ENCODE measurements at places on chromosomes 13 and 19.

DNA sequence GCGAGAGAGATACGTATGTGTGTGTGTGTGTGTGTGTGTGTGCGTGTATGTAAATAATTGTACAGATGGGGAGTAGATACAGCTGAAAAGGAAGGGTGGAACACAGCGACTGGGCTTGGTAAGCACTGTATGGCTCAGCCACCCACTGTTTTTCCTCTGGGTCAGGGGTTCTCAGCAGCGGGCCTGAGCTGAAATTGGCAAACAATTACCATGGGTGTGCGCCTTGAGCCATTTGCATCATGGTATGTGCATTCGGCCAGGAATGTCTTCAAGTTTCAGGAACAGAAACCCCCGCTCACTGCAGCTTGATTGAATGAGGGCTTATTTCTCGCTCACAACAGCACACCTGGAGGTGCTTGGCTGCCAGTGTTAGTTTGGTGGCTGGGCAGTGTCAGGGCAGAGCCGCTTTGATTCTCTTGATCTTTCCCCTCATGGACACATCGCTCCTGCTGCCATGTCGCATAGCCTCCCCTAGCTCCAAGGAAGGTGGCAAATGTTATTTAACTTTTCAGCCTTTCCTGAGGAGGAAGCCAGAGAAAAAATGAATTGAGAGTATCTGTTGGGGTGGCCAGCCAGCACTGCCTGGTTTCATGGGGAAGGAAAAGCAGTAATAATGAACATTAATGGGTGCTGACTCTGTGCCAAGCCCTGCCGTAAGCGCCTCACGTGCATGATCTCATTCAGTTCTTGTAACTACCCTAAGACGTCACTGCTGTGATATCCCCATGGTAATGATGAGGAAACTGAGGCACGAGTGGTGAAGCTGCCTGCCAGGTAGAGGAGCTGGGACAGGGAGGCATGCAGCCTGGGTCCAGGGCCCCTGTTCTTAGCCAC, 126.9 kb downstream of the SIPA1L3 start:
- peak; percentile 36 for DNase-seq

DNA sequence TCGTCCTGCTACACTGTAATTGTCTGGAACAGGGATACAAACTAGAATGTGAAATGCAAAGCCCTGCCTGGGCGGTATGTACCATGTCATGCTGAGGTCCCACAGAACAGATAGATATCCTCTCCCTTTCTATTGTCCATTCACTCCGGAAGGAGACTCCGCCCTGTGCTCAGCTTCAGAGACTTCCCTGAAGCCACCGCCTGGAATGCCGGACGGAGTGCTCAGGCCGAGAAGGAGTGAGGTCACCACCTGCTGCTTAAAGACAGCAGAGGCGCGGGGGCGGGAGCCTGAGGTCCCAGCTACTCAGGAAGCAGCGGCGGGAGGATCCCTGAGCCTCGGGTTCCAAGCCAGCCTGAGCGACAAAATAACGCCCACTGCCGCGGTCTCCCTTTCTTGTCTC, 890 bp upstream of the ZNF611 start:
- peak; percentile 68 for DNase-seq

DNA sequence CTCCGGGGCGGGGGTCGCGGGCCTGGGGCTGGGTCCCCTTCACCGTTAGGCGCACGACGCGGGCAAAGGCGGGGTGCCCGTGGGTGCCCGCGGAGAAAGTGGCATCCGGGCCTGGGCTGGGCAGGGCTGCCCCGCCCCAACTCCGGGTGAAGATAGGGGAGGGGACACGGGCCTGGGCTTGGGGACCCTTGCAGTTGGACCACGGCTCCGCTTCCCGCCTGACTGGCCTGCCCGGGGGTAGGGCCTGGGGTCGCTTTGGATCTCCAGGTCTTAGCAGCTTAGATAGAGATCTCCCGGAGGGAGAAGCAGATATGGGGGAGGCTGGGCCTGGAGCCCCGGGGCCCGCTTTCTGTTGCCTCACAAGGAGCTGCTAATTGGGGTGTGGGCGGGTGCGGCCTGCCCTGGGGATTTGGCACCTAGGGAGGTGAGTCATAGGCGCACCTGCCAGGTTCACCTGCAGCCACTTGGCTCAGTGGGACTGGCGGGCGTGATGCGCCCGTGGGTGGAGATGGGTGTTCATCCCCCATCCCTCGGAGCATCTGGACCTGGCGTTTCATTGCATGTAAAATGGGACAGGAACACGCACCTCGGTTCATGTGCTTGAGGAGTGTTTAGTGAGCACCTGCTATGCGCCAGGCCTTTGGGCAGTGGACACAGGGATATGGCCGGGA, 585 bp downstream of the MAP1S start:
- no peak for DNase-seq

GRCh38 chr13:26051231-26051656, 572 bp downstream of the SHISA2 start:
- no peak for DNase-seq

GRCh38 chr19:30150626-30151025, 208.6 kb downstream of the URI1 start:
- DNase-seq: no peak

DNA sequence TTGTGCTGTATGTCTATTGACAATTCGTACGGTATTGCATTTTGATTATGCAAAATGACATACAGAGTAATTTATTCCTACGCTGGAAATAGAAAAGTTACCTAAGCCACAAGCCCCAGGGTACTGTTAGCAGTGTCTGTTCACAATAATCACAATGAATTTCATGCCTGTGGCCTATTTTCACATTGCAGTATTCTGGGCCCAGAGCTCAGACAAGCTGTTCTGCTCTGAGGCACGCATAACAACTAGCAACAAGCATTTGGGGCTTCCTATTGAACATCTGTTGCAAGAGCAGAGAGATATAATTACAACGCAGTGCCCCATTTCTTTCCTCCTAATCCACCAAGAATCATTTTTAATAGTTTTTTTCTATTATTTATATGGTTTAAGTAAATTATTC, 158.9 kb upstream of the SGCG start:
- no peak for DNase-seq

GRCh38 chr19:3146677-3147100, 10.9 kb downstream of the GNA15 start:
- no peak for DNase-seq

DNA sequence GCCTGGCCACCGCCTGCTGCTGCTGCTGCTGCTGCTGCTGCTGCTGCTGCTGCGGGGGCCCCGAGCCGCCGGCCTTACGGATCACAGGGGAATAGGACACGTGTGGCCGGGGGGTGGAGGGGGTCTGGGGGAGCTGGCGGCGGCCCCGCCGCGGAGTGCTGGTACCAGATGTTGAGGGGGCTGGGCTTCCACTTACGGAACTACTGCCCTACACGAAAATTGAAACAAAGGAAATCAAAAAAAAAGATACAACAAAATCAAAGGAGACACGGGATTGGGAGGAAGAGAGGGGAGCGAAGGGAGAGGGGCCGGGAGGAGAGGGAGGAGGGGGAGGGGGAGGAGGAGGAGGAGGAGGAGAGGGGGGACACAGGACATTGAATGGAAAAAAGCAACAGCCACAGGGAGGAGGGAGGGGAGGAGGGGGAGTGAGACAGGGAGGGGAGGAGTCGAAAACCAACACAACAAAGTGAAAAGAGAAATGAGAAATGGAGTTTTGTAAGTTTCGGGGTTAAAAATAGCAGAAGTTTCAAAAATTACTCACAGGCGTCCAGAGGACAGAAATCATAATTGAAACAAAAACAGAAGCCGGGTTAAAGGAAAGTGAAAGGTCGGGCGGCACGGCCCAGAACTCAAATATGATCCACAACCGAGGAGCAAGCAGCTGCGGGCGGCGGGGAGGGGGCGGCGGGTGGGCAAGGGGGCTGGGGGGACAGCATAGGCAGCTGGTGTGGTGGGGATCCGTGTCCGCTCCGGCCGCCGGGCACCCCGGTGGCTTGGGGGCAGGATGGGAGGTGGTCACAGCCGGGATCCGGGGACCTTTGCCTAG, 57.8 kb downstream of the IER2 start:
- peak; percentile 90 for DNase-seq

GRCh38 chr19:18488403-18488723, 33.5 kb downstream of the ELL start:
- peak; percentile 50 for DNase-seq

- no peak for DNase-seq
These were observed 357.9 kb downstream of the KLF12 start for GRCh38 chr13:73776151-73776785.

DNA sequence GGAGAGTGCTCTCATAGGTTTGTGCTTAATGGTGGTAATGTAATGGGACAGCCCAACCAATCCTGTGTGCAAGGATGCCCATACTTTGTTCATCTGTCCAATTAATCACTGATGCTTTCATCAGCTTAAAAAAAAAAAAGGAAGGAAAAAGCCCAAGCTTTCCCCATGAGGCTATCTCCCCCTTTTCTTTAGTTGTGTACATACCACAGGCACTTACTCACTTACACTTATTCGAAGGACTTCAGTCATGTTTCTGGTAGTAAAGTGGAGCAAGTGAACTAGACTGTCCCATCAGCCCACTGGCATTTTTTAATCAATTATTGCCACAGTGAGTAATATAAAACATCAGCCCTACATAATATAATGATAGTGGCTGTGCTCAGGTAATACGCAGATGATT, 183.5 kb upstream of the UFM1 start:
- peak; percentile 41 for DNase-seq

GRCh38 chr13:94332359-94333096, 147.0 kb downstream of the DCT start:
- no peak for DNase-seq

GRCh38 chr19:287381-287871, 3.8 kb downstream of the PLPP2 start:
- no peak for DNase-seq

GRCh38 chr19:43471091-43471490, 5.7 kb upstream of the LYPD3 start:
- DNase-seq: no peak

DNA sequence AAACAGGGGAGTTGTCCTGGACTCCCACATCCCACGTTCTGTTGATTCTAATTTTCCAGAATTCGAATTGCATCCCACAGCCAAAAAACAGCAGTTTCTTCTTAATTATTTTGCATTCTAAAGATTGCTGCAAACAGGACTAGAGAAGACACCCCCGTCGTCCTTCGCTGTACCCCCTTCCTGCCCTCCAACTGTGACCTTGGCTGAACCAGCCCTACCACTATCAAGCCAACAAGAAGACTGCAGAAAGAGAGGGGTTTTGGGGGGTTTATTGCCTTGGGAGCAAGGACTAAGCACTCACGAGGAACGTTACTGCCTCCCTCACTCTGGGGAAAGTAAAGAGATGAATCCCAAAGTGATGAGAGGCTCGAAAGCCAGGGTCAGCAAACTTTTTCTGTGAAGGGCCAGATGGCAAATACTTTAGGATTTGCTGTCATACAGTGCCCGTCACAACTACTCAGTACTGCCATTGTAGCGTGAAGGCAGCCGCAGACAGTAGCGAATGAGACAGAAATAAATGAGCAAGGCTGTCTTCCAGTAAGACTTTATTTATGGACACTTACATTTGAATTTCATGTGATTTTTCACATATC, 32.5 kb upstream of the KATNAL1 start:
- DNase-seq: no peak

All from EH (cell line).